ENCODE measurements at places on chromosomes 3 and 15. TPM values are rescaled to one million over a fixed set of nuclear protein-coding genes. Genes with fewer than 3 reads are reported as not detected.

DNA sequence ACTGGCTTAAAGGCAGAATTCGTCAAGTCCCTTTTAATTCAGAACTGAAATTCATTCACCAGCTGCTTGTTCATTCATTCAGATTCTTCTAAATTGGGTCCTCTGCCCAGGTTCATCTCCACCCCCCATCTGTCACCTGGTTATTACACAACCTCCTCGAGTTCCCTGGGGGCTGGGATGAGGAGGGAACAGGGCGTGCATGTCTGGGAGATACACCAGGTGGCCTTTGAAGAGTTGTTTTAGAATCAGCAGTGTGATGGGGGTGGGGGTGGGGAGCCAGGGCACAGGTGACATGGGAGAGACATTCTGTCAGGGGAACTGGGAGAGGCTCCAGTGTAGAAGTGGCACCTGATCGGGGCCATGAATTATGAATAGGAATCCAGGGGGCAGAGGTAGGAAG lies 8.2 kb downstream of the SNX33 start:
- no peak for DNase-seq

The PLA2G4E gene
- not detected for total RNA-seq

- DNase-seq: no peak
Observed at GRCh38 chr3:147414390-147415138, 5.4 kb downstream of the ZIC1 start.

GRCh38 chr3:165148876-165149441 lies 47.2 kb downstream of the SLITRK3 start:
- no peak for DNase-seq

The MESP2 gene
- total RNA-seq: 0.41 TPM

The CPNE9 gene
- not detected for total RNA-seq

DNA sequence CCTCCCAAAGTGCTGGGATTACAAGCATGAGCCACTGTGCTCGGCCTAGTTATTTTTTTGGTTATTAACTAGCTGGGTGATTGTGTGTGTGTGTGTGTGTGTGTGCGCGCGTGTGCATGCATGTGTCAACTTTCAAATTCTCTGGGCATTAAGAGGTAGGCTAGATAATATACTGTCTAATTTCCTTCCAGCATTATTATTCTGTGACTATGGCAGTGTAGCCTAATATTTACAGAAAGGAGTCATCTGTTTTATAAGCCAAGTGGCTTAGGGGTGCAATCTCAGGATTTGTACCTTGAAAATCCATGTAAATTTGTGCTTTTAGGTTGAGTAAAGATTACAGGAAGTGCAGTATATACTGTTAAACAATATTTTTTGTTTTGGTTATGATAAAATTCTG lies 85.1 kb upstream of the ZBTB20 start:
- no peak for DNase-seq
